ENCODE measurements at places on chromosomes 1 and 21.

DNA sequence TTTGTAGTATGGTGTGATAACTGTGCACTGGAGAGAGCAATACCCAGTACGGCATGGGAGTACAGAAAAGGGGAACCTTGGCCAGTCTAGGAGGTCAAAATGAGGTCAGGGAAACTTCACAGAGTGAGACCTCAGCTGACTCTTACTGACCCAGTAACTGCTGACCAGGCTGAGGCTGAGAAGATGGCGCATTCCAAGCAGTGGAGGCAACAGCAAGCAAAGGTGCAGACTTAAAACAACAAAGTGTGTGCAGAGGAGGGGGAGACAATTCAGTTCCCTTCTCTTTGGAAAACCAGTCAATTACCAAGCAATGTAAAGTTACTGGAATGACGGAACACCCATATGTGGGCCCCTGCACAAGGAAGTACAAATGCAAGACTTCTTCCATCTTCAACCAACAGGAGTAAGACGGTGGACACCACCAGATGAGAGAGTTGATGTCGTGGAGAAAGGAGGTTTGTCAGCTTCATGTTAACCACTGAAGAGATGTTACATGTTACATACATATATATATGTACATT, 54.6 kb upstream of the PRDX6 start:
- DNase-seq: no peak

- DNase-seq: no peak
These were observed 31.9 kb upstream of the POFUT2 start for GRCh38 chr21:45319461-45320211.

GRCh38 chr1:26483980-26484379, 11.7 kb downstream of the HMGN2 start:
- no peak for DNase-seq

DNA sequence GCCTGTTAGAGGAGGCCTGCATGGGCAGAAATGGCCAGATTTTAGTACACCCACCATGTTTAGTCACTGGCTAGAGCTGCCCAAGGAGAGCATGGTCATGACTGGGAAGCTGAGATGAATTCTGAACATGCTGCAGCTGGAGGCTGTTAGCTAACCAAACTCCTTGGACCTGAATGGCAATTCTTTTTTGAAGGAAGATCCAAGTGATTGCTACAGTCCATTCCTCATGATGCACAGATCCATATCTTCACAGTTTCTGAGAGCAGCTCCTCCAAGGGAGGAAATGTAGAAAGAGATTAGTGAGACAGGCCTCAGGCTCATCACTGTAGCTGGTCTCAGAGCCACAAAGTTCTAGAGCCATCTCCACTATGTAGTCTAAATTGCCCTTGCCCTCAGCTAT, 11.1 kb downstream of the ZFYVE9 start:
- no peak for DNase-seq

DNA sequence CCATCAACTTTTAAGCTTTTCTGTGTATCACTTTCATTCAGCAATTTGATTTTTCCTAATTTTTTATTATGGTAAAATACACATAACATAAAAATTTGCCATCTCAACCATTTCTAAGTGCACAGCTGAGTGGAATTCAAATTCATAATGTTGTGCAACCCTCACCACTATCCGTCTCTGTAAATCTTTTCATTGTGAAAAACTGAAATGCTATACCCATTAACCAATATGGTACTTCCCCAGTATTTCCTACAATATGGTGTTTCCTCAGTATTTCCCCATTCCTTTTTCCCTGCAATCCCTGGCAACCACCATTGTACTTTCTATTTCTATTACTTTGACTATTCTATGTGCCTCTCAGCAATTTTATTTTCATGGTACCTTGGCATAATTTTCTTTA, 6.8 kb downstream of the STPG1 start:
- no peak for DNase-seq

DNA sequence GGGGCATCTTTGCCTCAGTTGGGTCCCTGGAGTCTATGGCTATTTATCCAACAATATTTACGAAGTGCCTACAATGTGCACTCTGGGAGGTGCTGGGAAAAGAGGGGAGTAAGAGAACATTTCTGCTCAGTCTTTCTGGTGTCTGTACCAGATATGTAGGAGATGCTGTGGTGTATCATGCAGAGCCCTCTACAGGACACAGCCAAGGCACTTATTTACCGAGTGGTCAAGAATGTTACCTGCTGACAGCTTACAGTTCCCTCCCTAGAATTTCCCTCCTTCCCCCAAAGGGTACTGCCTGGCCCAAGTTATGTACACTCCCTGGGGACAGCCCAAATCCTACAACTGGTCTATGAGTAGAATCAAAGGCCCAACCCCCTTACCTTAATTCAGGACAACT, 177.7 kb downstream of the C1orf94 start:
- DNase-seq: no peak

DNA sequence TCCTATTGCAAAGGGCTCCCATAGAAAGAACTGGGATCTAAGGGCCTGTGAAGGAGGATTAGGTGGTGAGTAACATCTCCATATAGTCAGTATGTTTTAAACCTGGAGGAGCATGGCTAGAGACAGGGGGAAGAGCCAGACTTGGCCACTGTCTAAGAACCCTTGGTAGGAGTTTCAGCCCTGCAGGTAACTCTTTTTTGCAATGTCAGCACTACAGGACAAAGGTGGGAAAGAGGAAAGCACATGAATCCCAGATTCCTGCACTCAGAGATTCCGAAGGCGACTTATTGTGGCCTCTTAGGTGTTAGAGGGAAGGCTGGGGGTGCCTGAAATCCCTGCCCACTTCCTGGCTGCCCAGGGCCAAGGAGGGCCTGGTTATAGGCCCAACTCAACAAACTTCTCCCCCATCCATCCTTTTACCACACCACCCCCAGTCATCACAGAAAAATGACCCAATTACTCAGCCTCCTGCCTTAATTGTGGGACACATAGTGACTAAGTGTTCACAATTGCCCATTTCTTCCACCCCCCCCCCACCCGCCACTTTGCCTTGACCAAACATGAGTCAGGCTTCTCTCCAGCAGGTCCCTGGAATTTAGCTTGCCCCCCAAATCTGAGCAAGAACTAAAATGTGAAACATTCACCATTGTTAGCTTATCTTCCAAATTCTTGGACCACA, 1.9 kb upstream of the NTNG1 start:
- DNase-seq: no peak

- DNase-seq: no peak
These were observed 9.2 kb downstream of the S100A10 start for GRCh38 chr1:151984313-151984956.

DNA sequence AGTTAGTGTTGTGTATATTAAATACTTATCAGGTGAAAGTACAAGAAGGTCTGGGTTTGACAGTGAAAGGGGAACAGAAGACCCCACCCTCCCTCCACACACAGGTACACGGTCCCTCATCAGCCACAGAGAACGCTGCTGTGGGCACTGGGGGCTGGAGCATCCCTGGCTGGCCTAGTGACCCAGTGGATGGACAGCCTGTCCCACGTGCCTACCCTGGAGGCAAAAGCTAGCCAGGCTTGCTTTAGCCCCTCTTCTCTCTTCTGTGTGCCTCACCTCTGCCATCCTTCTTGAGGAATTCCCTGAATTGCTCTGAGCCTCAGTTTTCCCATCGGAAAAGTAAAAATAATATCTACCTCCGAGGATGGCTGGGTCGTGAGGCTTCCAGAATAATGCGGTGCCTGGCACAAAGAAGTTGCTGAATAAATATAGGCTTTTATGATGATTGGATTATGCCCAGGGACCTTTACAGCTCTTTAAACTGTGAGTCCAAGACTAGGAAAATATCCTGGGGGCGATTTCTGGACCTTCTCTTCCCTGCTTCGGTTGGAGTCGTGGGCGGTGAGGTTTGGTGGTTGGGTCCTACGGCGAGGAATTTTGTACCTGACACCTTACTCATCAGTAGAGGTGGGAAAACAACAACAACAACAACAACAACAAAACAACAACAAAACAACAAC, 918 bp downstream of the IFNLR1 start:
- no peak for DNase-seq

DNA sequence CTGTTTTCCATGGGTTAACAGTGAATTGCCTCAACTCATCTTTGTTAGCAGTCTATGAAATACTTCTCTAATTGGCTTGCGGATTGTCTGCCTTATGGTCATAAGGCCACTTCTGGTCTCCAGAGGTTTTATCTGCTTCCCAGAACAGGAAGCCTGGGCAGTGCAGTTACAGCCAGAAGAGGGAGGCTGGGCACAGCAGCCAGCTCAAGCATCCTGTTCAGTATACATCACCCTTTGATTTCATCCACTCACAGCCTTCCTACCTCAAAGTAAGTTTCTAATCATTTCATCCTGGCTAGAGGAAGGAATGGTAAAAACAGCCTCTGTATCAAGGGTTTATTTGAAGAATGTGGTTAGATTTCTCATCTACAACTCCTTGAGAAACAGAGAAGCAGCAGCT, 311.5 kb upstream of the DEPDC1 start:
- DNase-seq: no peak

DNA sequence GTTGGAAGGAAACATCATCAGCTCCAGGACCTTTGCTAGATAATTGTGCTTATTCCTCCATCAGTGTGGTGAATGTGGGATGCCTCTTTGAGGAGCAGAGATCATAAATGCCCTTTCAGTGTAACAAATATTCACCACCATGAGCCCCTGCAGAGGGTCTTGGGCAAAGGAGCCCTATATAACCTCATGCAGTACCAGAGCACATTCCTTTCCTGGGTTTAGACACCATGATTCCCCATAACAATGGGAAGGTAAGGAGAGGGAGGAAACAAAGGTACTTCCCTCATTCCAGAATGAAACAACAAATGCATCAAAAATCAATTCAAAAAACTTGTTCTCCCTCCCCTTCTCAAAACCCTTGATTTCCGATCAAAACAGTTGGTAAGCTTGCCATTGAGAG, 103.4 kb upstream of the PROX1 start:
- no peak for DNase-seq

- no peak for DNase-seq
These were observed 14.4 kb upstream of the NOS1AP start for GRCh38 chr1:162055062-162055461.

GRCh38 chr1:116163533-116163932, 52.3 kb downstream of the MAB21L3 start:
- no peak for DNase-seq

- no peak for DNase-seq
These were observed 4.1 kb upstream of the GNPAT start for GRCh38 chr1:231236938-231237337.

- DNase-seq: no peak
These were observed 21.9 kb downstream of the MCOLN2 start for GRCh38 chr1:84975035-84975434.

DNA sequence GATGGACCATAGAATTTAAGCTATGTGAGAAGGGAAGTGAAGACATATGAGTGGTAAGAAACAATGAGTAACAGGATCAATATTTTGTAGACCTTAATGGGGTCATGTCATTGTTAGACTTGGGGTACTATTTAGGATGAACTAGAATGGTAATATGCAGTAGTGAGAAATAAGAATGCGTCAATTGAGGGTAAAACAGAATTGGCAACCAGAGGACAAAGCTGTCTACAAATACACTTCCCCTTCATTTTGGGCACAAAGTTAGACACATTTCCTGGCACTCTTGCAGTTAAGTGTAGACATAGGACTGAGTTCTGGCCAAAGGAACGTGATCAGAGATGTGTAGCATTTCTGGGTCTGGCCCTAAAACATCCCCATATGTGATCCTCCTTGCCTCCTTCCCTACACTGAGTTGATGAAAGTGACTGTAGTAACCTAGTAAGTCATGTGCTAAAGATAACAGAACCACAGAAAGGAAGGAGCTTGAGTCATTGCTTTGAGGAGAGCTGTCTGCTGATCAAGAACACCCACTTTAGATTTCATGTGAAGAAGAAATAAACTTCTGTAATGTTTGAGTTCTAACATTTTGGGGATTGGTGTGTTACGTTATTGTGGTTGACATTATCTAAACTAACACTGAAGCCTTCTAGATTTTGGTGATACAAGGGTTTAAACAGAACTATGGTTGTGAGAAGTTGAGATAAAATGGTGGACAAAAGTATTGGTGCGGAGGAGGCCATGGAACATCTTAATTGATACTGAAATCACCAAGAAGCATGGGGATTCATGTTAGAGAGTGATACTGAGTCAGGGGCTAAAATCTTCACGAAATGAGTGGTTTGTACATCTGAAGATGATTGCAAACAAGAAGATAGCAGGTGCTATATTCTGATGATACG, 41.7 kb downstream of the CD55 start:
- DNase-seq: no peak

- no peak for DNase-seq
These were observed 128.4 kb upstream of the NGF start for GRCh38 chr1:115466433-115466832.

GRCh38 chr21:36691555-36692041, 7.3 kb upstream of the SIM2 start:
- DNase-seq: no peak

GRCh38 chr1:76006234-76006633, 68.3 kb upstream of the ST6GALNAC3 start:
- DNase-seq: no peak

- no peak for DNase-seq
These were observed 33.8 kb downstream of the PLEKHA6 start for GRCh38 chr1:204325944-204326343.

GRCh38 chr21:32214654-32215305, 64.1 kb downstream of the MIS18A start:
- no peak for DNase-seq

DNA sequence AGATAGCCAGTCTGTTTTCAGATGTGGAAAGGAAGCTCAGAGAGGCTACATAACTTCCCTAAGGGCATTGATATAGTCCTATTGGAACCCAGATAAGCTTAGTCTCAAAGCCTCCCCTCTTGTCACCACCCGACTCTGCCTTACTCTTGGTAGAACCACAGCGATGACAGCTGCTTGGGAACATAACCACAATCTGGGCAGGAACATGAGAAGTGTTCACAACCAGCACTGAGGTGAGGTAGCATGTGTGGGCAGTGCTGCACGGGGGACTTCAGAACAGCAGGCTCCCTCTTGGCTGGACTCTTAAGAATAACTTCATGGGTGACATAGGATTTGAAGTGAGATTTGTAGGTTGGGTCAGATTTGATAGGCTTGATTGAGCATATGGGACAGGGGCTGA, 9.3 kb upstream of the S100A10 start:
- DNase-seq: no peak

GRCh38 chr1:175319912-175320230, 127.3 kb upstream of the KIAA0040 start:
- DNase-seq: no peak

- no peak for DNase-seq
These were observed 3.0 kb downstream of the EPS8L3 start for GRCh38 chr1:109760581-109761226.

DNA sequence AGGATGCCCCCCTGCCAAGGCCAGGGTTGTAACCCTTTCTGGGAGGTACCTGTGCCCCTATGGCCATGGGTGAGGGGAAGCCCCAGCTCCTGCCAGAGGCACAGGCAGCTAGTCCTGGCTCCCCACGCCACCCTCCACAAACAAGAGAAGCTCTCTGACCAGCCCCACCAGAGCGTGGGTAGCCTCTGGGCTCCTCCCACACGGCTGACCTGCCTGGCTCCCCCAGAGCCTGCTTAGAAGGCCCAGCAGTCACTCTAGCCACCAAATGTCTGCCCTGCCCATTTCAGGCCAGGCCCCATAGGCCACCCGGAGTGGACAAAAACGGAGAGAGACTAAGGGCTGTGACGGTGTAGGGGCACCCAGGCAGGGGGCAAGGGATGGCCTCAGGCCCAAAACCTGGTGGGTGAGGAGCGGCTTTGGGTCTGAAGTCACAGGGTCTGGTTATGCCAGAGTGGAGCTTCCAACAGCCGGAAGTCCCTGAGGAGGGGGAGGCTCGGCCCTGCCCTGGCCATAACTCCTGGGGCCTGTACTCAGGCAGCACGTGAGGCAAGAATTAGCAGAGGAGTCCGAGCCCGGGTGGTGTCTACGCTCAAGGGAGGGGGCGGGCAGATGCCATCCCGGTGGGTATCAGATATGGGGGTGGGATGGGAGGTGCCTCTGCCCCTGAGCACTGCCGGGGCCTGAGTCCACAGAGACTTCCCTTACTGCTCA, 155.4 kb downstream of the CASZ1 start:
- DNase-seq: no peak

All from stimulated activated CD8-positive, alpha-beta memory T cell treated with anti-CD3 and anti-CD28 coated beads, Interleukin-15, amount 100 ng/mL, for 24 hours (primary cell).